ENCODE measurements at places on chromosomes 6 and 20.

DNA sequence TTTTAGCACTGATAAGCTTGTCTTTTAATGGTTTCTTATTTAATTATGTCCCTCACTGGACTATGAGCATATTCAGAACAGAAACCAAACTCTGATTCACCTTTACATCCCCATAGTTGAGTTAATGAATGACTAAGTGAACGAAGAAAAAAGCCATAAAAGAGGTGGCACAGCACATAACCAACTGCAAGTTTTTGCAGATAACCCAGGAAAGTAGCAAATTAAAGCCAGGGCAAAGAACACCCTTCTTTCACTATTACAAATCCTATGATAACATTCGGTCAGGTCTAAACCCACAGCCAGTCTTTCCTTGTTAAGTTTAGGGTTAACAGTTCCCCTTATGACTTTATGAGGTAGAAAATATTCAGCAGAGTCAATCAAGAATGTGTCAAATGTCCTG is 102.7 kb downstream of the RIN2 start:
- DNase-seq = no peak

GRCh38 chr6:81896525-81897503 is 144.3 kb upstream of the TENT5A start:
- DNase-seq = no peak

GRCh38 chr6:72522735-72523141 is 99.1 kb upstream of the KCNQ5 start:
- DNase-seq = no peak

DNA sequence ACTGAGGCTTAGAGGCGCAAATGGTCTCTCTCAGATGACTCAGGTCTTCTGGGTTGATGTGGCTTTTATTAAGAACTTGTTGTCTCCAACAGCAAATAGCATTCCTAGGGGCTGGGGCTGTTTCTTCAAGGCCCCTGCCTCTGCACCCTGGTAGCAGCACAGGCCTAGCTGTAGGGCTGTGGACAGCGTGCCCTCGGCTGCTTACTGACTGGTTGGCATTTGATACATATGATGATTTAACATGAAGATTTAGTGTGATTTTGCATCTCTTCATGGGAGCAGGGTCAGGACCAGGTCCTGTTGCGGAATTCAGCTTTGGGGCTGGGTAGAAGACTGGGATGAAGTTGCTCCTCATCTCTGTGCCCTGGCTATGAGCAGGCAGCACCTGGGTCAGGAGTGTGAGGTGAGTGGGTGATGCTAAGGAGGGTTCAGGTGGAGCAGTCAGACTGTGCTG is 24.3 kb upstream of the IER3 start:
- no peak for DNase-seq

DNA sequence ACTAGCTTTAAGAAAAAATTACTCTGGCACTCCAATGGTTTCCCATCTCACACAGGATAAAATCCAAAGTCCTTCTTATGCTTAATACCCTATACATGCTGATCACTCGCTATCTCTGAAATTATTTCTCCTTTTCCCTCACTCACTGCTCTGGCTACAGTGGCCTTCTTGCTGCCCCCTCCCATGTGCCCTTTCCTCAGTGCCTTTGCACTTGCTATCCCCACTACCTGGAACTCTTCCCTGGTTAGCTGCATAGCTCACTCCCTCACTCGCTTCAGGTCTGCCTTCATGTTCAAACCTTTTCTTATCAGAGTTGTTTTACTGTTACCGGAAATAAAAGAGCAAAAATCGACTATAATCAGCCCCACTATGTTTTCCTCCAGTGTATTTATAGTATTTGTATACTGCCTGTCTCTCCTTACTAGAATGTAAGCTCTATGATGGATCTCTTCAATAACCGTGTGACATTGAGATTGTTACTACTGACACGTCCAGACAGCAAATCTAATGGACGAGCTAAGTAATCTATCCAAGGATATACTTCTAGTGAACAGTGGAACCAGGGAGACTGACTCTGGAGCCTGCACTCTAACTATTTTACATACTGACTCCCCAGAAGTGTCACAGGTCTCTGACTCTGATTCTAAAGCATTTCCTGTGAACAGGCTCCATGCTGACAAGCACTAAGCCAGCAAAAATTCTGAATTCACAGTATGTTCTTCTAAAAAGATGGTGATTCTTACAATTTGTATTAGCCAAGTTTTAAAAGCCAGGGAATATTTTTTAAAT is 25.1 kb downstream of the FKBP5 start:
- DNase-seq = no peak

- no peak for DNase-seq
Measured at GRCh38 chr20:49445176-49445575, 37.3 kb downstream of the KCNB1 start.

DNA sequence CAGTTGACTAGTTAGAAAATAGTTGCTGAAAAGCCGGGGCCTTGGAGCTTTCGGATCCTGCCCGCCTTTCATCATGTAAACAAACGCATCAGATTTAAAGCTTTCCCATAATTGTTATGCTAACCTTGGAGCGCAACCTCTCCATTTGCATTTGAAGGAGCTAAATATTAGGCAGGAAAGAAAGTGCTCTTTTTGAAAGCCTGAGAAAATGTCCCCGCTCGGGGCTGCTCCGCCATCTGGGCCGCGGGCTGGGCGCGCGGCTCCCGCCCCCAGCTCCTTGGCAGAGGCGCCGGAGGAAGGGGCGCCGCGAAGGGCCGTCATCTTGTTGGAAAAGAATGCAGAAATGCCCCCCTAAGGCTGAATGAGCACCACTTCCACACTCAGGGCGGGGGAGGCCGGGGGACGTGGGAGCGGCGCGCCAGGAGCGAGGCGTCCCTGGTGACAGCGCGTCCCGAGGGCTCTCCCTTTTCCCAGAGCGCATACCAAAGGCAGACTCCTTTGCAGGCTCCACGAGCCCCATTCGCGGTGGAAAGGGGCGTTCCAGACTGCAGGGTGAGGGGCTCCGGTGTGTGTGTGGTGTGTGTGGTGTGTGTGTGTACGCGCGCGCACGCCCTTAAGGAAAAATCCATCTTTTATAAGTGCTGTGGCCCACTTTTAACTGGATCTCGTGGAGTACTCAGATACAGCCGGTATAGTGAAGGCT is 145.6 kb upstream of the ID4 start:
- no peak for DNase-seq

DNA sequence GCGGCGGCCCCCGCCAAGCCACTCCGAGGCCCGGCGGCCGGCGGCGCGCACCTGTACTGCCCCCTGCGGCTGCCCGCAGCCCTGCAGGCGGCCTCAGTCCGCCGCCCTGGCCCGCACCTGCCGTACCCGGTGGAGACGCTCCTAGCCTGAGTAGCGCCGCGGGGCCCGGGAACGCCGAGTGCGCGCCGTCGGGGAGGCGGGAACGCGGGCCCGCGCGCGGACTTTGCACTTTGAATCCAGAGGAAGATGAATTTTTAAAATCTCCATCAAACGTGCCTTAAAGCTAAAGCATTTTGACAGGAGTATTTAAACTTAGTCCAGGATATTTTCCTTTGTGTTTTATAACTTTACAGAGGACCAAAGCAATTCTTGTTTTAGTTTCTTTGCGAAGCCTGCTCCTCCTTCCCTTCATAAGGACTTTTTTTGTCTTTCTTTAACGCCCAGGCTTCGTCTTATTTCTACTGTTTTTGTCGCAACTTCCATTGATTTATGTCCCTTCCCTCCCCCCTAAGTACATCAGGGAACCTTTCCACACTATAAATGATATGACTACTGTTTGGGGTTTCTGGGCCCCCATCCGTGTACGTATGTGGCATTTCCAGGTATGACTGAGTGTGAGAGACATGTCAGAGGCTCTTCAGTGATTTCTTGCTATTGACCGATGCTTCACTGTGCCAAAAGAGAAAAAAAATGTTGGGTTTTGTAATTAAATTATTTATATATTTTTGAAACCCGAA is 2.0 kb downstream of the FOXQ1 start:
- DNase-seq = no peak

GRCh38 chr20:62179162-62179504 is 3.7 kb upstream of the MTG2 start:
- DNase-seq = no peak

GRCh38 chr20:454951-455350 is 7.4 kb downstream of the TBC1D20 start:
- DNase-seq = no peak

- no peak for DNase-seq
Measured at GRCh38 chr6:16412982-16413381, 174.6 kb downstream of the GMPR start.

GRCh38 chr6:44534291-44534690 is 146.8 kb downstream of the CDC5L start:
- DNase-seq = no peak

DNA sequence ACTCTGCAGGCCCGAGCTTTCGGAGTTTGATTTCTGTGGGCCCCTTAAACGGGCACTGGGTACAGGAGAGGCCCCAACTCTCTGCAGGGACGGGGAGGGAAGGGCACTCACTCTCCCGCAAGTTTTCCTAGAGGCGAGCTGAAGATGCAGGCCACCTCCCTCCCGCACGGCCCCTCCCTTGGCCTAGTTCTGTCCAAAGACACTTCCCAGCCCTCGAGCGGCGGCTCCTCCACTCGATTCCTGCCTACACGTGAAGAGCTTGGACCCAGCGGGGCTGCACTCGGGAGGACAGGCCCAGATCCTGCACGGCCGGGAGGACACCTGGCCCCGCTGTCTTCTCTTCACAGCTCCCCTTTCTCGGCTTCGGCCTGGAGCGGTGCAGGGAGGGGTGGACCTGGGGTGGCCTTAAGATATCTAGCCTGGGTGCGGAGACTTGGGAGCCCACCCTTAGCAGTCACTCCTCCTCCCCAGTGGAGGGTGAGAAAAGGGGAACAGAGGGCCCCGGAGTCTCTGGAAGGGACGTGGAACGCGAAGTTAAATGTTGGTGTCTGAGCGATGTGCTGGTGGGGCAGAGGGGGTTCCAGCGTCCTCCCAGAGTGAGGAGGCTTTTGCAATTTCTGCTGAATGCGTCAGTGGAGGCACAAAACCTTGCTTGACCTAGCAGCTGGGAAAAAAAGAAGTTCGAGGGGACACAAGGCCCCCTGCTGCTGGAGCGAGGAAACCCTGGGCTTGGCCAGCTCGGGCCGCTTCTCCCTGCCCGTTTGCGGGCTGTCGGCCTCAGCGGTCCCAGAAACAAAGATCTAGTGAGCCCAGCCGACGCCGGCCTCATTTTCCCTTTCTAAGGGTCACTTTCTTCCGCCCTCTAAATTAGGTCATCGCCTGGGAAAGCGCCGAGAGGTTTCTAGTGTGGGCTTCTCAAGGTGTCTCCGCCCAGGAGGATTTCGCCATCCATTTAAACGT is 4.9 kb downstream of the OLIG3 start:
- DNase-seq = no peak

GRCh38 chr6:16166871-16167608 is 38.2 kb downstream of the MYLIP start:
- no peak for DNase-seq

- DNase-seq = no peak
Measured at GRCh38 chr6:28969129-28969528, 36.0 kb downstream of the ZNF311 start.

- no peak for DNase-seq
Measured at GRCh38 chr6:25122001-25122400, 157.2 kb upstream of the CARMIL1 start.

- DNase-seq = no peak
Measured at GRCh38 chr6:1885576-1886011, 275.9 kb downstream of the FOXC1 start.

DNA sequence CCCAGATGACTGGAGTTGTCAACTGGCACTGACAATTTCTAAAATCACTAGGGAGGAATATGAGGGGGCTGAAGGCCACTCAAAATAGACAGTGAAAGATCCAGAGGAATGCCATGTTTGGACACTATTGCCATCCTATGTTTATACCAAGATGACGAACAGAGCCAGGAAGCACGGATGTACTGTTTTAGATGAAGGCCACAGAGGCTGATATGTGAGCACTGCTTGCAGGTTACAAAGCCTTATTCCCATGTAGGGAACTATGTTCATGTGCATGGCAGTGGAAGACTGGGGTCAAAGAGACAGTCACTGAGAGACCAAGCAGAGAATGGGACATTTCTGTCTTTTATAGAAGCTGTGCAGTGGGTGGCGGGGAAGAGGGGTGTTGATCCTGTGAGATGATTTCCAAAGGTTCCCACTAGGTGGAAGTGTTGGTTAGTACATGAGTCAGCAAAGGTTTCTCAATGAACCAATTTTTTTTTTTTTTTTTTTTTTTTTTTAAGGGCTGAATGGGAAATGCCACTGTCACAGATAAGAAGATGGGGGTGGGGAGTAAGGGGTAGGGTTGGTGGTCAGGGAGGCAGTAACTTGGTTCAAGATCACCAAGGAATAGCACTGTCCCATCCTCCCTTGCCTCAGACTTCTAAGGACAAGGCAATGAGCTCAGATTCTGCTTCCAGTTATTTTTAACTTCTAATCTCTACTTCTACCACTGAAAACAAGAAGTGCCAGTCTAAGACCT is 46.7 kb upstream of the MOCS1 start:
- DNase-seq = no peak

- no peak for DNase-seq
Measured at GRCh38 chr6:91572878-91573277, 986.0 kb upstream of the MAP3K7 start.

DNA sequence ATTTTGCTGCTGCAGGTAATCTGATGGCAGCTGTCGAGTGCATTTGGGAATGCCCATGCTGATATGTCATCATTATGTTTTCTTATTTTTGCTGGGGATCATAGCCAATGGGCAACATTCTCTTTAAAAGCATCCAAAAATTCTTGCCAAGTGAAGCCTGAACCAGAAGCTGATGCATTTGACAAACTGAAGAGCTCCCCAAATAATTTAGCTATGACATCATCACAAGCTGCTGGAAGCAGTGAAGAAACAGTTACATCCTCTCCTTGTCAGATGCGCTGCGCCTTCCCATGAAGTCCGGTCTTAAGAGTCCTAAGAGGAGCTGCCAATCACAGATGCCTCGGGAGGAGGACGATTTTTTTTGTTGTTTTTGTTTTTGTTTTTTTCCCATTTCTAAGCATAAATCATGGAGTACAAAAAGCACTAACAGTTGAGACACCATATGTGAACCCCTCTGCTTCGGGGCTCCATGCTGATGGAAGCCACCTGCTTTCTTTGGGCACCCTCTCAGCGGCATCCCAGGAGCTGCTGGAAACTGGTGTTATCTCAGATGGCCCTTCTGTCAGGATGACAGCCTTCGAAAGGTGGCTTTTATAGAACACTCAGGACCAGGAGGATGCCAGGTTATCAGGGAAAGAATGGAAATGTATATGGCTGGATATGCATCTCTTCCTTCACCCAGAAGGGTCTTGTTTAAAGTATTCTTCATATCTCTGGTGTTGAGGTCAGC is 56.1 kb upstream of the FOXQ1 start:
- DNase-seq = no peak
